MG63 (cell line): ENCODE measurements at places on chromosomes 5 and 9. TPM values are rescaled to one million over a fixed set of nuclear protein-coding genes. Genes with fewer than 3 reads are reported as not detected.

- DNase-seq = no peak
Observed at GRCh38 chr5:95916687-95917085, 45.0 kb downstream of the ELL2 start.

GRCh38 chr9:79812099-79812498, 240.3 kb downstream of the TLE4 start:
- peak; percentile 14 for DNase-seq

DNA sequence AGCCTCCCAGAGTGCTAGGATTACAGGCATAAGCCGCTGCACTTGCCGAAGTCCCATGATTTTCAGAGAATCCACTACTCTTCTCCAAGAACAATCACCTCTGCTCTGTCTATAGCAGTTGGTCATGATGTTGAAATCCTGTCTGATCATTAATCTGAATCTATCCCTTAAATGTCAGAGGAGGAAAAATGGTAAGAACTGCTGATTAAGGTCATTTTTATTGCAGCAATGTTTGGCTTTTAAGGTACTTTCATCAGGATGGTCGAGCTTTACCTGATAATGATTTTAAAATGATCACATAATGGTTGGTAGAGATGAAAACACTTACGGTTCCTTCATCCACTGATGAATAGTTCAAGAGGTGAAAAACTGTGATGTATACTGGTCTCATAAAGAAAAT, 968.6 kb downstream of the TLE4 start:
- no peak for DNase-seq

GRCh38 chr5:77636641-77637169, 1.8 kb downstream of the OTP start:
- DNase-seq = no peak

The IFNK gene
- not detected in 2 replicates for total RNA-seq

The MIGA2 gene
- 16.5 and 19.3 TPM in 2 replicates for total RNA-seq

DNA sequence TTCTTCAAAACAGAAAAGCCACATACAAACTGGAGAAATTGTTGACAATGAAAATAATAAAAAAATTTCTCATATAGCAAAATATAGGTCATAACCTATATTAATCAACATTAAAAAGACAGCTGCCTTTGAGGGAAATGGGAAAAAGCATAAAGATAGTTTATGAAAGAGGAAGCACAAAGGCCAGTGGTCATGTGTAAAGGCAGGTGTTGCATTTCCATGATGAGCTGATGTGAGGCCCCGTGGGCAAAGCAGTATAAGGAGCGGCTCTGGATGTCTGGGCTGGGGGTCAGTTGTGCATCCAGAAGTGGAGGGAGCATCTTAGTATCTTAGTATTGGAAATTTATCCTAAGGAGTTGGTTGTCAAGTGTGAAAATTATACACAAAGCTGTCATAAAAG, 18.3 kb downstream of the NDUFS6 start:
- DNase-seq = no peak

- DNase-seq = no peak
Observed at GRCh38 chr9:136129176-136129575, 10.5 kb upstream of the TMEM250 start.

The ROR2 gene
- total RNA-seq = 0.20 TPM in 1 of 2 replicates, not detected in the other
